AG08396 (cell line): ENCODE measurements at places on chromosomes 6 and 20.

GRCh38 chr20:38167851-38168760, 3.0 kb upstream of the TGM2 start:
- peak; percentile 67 for DNase-seq

- DNase-seq: peak; percentile 43
These were observed 7.1 kb downstream of the TRIM26 start for GRCh38 chr6:30206152-30206551.

GRCh38 chr6:90458353-90459224, 128.3 kb downstream of the MAP3K7 start:
- DNase-seq: no peak

GRCh38 chr20:61936701-61937131, 129.0 kb downstream of the TAF4 start:
- DNase-seq: no peak

DNA sequence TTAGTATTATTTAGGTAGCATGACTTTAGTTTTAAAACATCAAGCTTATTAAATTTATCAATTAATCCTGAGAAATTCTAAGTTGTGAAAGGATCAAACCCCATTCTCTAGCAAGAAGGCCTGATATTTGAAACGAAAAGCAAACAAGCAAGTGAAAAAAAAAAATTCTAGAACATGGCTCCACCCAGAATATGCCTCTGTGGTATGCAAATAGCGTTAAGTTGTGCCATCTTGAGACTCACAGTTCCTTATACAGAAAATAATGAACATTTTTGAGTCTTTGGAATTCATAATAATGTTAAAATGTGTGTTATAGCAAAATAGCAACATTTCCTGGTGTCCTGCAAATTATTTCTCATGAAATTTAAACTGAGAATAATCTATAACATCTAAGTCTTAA, 42.0 kb downstream of the TRDN start:
- DNase-seq: no peak

- DNase-seq: peak; percentile 48
These were observed 470.5 kb downstream of the COL12A1 start for GRCh38 chr6:74735304-74735703.

GRCh38 chr20:17626217-17627007, 55.6 kb downstream of the RRBP1 start:
- no peak for DNase-seq

DNA sequence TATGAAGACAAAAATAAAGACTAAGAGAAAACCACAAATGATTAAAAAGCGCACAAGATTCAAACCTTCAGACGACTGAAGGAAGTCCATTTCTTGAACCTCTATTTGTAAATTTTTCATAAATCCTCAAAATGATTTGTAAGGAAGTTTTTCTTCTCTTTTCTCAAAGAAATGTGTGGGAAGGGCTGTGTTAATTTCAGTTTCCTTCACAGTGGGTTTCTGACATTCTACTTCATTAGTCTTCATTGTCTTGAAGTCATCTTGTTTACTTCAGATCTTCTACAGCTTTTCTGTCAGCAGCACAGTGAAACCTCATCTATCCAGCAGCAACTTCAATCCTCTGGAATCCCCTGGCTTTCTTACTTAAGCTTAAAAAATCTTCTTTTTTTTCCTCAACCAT, 87.6 kb upstream of the MYLIP start:
- DNase-seq: no peak

DNA sequence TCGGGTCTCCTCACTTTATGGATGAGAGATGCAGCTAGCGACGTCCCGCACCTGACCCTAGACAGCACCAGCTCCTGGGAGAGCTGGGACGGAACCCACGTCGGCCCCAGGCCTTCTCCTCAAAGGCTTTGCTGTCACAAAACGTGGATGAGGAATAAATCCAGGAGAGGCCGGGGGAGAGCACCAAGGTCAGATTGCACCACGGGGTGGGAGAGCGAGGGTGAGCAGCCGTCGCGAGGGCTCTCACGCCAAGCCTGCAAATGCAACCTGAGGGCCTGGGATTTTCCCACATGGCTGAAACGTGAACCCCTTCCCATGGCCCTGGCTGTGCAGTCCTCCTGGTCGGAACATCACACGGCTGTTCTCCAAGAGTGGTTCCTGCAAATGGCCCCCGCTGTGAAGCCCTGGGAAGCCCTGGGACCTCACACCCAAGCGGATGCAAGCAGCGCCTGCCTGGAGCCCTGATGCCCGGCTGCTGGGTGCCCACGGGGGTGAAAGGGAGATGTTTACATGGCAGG, 45.3 kb downstream of the DLL1 start:
- DNase-seq: no peak

DNA sequence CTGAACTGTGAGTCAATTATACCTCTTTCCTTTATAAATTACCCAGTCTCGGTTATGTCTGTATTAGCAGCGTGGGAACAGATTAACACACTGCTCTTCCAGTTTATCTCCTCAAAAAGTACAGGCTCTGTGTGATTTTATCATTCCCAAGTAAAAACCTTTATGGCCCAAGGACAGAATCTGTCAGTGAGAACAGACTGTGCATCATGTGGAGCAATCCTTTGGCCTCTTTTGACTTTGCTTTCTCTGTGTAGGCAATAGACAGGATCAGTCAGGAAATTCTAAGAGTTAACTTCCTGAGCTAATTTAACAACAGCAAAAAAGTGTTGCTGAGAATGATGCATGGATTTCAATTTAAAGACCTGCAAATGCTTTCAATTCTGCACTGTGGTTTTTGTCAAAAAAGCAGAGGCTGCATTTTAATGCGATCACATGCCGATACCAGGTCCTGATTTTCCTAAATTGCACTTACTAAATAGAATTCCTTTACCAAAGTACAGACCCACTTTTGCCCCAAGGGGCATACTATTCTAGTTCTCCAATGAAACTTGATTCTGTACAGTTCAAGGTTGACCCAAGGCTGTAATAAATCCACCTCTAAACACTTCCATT, 246.7 kb upstream of the MARCKS start:
- no peak for DNase-seq

DNA sequence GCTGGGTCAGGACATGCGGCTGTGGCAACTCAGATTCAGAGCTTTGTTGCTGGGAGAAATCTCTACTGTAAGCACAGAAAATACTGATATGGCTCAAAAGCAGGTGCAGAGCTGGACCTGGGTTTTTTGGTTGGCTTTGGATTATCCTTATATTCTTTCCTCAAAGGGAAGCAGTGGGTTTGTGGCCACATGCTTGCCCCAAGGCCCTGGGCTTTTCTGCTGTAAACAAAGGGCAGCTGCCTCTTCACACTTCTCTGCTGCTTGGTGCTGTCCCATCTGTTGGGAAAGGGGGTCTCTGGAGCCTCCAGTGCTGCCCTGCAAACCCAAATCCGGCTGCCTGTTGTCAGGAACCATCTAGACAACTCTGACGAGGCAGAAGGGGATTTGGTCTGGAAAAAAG, 52.4 kb downstream of the ANKRD6 start:
- DNase-seq: no peak

DNA sequence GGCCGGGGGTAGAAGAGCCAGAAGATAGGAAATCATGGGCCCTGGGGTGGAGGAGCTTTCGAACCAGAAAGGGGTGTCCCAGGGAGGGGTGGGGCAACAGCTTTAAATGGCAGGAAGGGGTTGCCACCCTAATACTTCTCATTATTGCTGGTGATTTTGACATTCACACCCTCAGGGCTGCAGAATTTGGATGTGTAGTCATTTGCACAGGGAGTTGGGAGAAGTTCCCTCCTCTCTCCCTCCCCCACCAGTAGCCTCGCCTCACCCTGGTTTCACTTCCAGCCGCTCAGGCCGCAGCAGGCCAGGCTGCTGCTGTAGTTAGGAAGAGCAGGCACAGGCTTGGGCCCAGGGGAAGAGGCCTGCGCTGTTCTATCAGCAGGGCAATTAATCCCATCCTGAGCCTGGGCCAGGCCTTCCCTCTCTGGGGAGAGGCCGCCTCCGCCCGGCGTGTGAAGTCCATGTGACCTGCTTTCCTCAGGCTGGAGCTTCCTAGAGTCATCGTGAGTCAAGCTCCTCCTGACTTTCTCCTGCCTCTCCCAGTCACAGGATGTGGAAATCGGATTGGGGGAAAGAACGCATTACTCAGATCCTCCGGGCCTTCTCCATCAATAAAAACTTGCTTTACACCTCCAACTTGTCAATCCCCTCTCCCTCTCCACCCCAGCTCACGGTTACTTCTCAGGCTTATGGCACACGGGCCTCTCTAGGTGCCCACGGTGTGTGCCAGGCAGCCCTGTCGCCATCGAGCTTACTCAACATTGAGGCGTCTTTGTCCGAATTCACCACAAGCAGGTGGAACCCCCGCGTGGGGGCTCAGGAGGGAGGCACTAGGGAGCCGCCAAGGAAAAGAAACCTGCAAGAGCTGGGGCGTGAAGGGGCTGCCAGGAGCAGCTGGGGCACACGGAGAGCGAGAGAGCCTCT, 7.8 kb downstream of the ADTRP start:
- peak; percentile 84 for DNase-seq

- peak; percentile 67 for DNase-seq
These were observed 16.6 kb downstream of the SLC22A1 start for GRCh38 chr6:160137989-160138835.

- DNase-seq: no peak
These were observed 327.5 kb downstream of the SYNE1 start for GRCh38 chr6:152309648-152310047.

DNA sequence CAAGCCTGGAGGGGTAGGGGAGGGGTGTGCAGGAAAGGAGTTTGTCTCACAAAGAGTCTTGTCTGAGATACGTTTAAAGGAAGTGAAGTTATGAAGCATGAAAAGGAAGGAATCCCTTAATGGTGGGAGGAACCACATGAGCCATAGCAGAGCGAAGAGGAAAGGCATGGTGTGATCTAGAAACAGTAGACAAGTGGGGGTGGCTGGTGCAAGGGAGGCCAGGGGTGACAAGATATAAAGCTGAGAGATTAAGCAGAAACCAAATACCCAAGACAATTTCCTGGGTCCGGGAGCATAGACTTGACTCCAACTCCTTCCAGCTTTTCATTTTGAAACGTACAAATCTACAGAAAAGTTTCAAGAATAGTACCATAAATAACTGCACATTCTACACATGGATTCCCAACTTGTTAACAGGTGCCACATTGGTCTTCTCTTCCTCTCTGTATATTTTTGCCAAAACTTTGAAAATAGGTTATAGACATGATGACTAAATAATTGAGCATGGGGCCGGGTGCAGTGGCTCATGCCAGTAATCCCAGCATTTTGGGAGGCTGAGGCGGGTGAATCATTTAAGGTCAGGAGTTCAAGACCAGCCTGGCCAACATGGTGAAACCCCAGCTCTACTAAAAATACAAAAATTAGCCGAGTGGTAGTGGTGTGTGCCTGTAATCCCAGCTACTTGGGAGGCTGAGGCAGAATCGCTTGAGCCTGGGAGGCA, 211.6 kb downstream of the SLC24A3 start:
- no peak for DNase-seq

GRCh38 chr6:126103993-126104392, 117.7 kb downstream of the TRMT11 start:
- no peak for DNase-seq

- no peak for DNase-seq
These were observed 4.1 kb upstream of the AIF1 start for GRCh38 chr6:31610968-31611367.

GRCh38 chr20:9889270-9889981, 50.5 kb upstream of the PAK5 start:
- DNase-seq: no peak

DNA sequence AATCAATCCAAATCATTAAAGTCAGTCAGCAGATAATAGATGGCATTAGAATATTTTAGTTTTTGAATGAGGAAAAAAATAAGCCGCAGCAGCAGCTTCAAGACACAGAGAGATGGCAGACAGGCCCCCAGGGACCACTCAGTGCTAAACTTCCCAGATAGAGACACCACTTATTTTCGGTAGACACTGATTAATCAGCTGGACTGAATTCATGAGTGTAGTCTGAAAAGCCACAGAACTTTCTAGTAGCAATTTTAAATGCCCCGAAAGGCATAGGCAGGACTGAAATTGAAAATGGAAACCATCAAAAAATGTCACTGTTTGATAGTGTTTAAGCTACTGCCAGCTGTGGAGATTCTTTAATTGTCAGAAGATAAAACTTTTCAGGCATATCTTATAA, 3.1 kb upstream of the CLDN20 start:
- no peak for DNase-seq

- DNase-seq: no peak
These were observed 67.1 kb downstream of the SYCP2 start for GRCh38 chr20:59866338-59866737.

DNA sequence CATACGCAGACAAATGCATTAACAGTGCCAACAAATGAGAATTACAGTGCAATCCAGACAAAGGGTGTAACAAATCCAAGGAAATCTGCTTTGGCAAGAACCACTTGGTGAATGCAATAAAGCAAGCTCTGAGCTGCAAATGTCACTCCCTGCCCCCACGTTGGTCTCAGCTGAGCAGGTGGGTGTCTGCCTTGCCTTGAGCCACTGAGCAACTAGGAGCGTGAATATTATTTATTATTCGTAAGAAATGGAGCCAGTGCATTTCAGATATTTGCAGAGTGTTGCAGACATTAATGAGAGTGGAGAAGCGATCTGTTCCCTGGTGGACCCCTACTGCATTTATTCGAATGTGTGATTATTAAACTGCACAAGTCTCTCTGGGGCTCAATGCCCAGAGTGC, 36.6 kb upstream of the F13A1 start:
- no peak for DNase-seq

DNA sequence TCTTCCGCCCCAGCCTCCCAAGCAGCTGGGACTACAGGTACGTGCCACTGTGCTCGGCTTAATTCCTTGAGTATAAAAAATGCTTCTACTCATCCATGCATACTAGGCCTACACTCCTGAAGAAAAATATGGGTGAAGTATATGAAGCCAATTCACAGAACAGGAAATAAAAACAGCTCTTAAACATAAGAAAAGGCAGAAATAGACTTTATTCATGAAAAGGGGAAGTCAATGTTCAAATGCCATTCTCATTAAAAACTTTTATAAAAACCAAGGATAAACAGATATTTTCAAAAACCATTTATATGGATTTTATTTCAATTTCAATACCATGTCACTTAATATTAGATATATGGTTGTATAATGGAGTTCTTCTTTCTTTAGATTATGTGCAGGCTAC, 18.3 kb downstream of the SERPINB9 start:
- no peak for DNase-seq

DNA sequence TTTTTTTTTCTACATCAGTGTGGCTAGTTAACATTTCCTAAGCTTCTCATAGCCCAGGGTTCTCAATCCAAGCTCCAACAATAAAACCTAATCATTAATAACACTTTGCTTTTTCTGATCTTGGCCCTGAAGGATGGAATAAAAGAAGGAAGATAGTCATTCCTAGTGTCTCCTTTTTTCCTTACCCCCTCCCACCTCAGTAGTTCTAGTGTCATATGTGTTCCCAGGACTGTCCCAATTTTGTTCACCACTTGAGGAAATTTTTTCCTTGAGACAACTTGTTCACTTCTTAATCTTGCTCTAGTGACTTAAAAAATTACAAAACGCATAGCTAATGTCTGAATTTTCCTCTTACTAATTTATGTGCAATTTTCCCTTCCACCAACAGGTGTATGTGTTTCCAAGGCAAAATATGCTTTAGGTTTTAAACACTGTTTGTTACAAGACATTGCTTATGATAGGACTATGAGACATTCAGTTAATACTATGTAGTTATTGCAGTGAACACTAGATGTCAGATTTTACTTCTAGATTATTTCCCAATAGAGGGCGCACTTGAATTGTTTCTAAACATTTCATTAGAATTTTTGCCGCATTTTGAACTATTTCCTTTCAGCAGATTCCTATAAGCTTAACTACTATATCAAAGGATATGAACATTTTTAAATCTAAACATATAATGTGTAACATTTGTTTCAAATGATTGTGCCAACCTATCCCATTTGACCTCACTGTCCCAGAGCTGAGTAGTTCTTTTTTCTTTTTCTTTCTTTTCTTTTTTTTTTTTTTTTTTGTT, 18.5 kb upstream of the C6orf141 start:
- peak; percentile 17 for DNase-seq

- no peak for DNase-seq
These were observed 43.9 kb downstream of the PLCB1 start for GRCh38 chr20:8175741-8176675.
